ENCODE measurements at places on chromosomes 6 and 20. TPM values are rescaled to one million over a fixed set of nuclear protein-coding genes. Genes with fewer than 3 reads are reported as not detected.

DNA sequence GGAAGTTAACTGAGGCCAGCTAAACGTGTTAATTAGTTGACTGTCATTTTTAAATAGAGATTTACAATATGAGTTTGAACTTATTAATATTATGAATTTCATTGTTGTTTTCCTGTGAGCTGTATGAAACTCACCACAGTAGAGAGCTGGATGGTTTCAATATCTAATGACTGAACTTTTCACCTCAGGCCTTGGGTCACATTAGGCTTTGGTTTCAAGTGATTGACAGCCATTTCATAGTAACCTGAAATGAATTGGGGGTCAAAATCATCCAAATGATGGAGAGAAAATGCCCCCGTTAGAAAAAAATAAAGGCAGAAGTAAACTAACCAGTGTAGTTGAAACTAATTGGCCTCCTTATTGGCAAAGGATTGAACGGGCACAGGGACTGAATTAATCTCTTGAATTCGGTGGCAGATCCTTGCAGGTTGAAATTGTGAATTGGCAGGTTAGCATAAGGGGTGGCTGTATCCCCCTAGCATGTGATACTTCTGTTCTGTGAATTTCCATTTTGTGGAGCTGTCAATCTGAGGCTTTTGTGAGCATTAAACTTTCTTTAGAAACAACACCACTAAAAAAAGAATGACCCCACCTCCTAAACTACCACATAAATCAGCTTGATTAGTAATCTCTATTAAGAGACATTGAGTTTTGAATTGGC, 155.1 kb upstream of the MMS22L start:
- no peak overlapping the region for H3K27ac ChIP-seq
- H3K4me1 ChIP-seq = peaks cover 2% of the 10 kb centered on the region
- no peak overlapping the region for H3K4me3 ChIP-seq
- H3K27me3 ChIP-seq = peaks cover 23% of the 10 kb centered on the region

The IL20RA gene
- total RNA-seq = not detected

The SLC17A5 gene
- 9.2 TPM for total RNA-seq

GRCh38 chr6:16719488-16719887, 41.8 kb downstream of the ATXN1 start:
- H3K4me3 ChIP-seq = no peak overlapping the region
- no peak for DNase-seq
- H3K27me3 ChIP-seq = no peaks in the 10 kb centered on the region
- H3K36me3 ChIP-seq = peaks cover 2% of the 10 kb centered on the region

DNA sequence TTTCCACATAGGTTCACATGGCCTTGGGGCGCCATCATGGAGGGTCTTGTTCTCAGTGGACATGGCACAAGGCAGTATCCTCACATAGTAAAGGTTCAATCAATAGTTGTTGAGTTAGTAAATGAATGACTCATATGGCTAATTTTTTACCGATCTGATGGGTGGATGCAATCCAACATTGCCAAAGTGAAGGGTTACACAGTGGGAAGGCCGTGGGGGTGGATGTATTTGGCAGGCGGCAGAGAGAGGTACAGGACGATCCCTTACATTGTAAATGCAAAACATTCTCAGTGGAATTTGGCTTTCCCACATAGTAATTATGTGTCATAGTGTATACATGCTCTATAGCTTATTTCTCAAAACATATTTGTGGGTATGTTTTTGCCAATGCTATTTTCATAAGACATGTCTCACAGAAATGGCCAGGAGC, 21.0 kb upstream of the PDE7B start:
- peaks cover 2% of the 10 kb centered on the region for H3K36me3 ChIP-seq
- H3K27ac ChIP-seq = no peak overlapping the region
- no peak overlapping the region for H3K4me3 ChIP-seq
- no peak for DNase-seq
- H3K27me3 ChIP-seq = peaks cover 19% of the 10 kb centered on the region
- no peaks in the 10 kb centered on the region for H3K4me1 ChIP-seq

The HLA-DRB5 gene
- 8.8 TPM for total RNA-seq
